ENCODE measurements at places on chromosomes 12 and 14. TPM values are rescaled to one million over a fixed set of nuclear protein-coding genes. Genes with fewer than 3 reads are reported as not detected.

The INHBC gene
- total RNA-seq = not detected

The PDZRN4 gene
- total RNA-seq = not detected

DNA sequence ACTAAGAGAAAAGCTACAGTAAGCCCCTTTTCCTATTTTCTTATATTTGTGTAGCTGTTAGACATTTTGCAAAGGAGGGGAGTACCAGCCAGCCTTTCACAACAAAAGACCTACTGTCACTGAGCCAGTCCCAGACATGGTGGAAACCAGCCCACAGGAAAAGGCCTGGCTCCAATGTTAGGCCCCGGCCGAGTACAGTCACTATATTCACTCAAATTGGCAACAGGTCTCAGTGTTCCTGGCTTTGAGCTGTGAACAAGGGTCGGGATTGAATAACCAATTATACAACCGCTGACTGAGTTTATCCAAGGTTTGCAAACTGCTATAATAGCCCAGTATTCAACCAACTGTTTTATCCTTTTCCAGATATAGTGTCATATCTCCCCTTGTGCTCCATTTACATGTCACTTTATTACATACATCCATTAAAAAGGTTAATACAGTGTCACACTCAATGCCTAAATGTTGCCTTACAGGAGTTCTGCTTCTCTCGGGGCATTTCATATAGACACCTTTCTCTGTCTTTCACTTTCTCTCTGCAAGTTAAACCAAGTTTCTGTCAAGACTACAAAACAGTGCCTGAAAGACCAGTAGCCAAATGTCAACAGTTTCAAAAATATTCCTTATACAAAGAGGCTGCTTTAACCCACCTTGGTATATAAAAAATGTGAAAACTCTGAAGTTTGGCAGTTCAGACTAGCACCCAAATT lies 178.1 kb downstream of the SOX5 start:
- no peak for ATAC-seq

DNA sequence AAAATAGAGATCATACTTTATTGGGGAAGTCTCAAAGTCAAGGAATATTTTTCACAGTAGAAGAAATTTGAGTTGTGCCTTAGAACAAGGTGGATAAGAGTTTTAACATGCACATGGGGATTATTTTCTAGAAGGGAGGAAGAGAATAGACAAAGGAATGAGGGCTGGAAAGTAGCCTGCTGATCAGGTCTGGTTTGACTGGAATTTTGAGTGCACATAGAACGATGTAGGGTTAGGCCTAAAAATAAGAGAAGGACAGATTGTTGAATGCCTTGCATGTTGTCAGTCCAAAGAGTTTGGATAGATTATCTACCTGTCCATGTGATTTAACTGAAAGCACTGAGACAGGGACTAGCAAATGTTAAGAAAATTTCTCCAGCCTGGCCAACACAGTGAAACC lies 87.2 kb downstream of the SRGAP1 start:
- ATAC-seq = no peak

GRCh38 chr12:88781909-88782308 lies 201.6 kb upstream of the KITLG start:
- ATAC-seq = no peak

- no peak for ATAC-seq
Observed at GRCh38 chr12:110067531-110067930, 19.2 kb upstream of the C12orf76 start.
